ENCODE measurements at places on chromosomes 3 and 15. TPM values are rescaled to one million over a fixed set of nuclear protein-coding genes. Genes with fewer than 3 reads are reported as not detected.

GRCh38 chr15:69804786-69805185, 292.9 kb downstream of the TLE3 start:
- DNase-seq: no peak

GRCh38 chr3:42013691-42014457, 52.0 kb upstream of the ULK4 start:
- no peak for DNase-seq

DNA sequence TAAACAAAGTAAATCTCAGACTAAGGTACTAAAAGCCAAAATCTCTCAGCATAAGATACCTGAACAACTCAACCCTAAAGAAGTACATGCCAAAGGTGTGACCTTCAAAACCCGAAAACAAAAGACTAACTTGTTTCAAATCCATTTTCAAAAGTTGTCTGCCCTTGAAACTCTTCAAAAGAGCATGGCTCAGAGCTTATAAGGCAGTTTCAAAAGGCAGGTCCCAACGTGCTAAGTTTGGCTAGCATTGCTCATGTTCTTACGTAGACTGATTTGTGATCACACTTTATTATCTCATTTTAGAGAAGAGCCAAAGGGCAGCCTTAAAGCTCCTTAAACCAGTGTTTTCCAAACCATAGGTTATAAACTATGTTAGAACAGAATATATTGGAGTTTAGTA, 112.2 kb downstream of the FEZF2 start:
- DNase-seq: no peak

- DNase-seq: no peak
Measured at GRCh38 chr3:128315313-128315712, 151.4 kb downstream of the DNAJB8 start.

DNA sequence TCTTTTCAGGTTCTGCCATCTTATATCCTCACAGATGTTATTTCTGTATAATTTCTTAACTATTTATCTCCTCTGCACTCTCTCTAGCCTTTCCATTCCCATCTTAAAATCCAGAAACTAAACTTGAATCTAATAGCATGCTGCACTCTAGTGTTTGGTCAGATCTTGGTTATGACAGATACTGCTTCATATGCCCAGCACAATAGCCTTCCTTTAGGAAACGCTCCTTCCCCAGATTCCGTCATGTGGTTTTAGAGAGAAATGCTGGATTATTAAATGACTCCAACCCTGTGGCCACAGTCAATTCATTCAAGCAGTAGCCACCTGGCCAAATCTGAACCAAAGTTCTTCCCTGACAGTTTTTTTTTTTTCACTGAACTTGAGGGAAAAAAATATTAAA, 19.4 kb downstream of the RASGRP1 start:
- DNase-seq: no peak

DNA sequence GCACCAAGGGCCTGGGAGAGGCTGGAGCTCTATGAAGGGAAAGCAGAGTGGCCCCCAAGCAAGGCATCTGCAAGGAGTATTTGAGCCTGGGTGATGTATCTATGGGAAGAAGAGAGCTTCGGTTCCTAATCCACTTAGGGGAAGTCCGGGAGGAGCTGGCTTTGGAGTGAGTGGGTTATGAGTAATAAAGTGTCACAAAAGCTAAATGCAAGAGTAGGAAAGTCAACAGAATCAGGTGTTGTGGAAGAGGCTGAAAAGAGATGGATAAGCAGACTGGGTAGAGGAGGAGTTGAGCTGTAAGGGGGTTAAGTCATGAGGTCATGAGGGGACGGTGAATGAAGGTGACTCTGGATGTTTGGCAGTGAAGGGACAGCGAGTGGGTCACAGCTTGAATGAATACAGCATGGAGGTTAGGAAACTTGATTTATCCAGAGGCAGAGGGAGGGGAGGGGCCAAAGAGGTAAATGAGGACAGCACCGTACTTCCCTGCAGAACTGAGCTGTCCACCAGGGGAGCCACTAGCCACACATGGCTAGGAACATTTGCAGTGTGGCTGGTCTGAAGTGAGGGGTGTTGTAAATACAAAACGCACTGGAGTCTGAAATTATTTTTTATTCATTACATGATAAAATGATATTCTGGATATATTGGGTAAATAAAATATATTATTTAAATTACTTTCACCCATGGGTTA, 83.3 kb downstream of the ADCY5 start:
- DNase-seq: peak; percentile 36

DNA sequence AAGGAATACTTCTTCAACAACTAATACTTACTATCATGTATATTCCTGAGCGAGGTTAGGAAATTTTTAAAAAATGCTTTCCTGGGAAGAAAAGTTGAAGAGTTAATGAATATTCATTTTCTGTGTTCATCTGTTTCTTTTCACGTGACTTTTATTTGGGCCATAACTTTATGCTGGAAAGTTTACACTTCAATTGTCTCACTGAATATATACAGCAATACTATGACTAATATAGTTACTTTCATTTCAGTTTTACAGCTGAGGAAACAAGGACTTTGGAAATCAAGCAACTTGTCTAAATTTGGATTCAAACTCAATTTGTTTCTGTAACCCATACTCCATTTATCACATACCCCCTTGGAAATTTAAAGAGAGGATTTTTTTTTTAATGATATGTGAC, 894.2 kb downstream of the ROBO1 start:
- no peak for DNase-seq

GRCh38 chr3:184344579-184345316, 7.3 kb downstream of the FAM131A start:
- no peak for DNase-seq

GRCh38 chr15:70476441-70476840, 286.9 kb downstream of the UACA start:
- no peak for DNase-seq

DNA sequence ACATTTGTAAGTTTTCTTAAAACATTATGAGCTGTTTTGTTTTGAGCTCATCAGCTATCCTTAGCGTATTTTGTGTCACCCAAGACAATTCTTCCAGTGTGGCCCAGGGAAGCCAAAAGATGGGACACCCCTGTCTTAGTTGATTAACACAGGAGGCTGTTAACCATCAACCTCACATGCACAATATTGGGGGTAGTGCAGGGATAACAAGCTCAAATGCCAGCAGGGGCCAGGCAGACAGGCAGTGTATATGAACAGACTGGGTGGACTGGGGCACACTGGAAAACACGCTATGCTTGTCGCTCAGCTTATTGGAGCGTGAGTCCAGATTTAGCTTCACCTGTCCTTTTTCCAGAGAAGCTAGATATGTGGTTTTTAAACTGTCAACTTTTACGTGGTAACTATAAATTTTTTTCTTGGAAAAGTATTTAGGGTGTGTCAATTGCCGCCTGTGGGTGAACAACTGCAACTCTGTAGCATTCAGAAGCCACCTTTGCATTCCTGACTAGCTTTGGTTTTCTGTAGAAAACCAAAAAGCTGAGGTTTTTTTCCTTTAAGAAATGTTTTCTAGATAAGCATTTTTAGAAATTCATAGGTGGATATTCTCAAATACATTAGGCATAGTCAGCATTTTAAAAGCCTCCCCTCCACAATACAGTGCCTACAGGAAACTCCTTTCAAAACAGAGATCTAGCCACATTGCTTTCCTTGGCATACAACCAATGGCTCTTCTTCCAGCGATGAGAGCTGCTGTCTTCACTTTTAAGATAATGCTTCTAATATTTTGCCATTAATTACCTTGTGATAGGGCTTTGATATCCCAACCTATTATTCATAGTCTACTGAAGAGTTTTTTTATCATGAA, 14.6 kb downstream of the PSMD6 start:
- DNase-seq: no peak

GRCh38 chr3:163218336-163218735, 1721.7 kb downstream of the OTOL1 start:
- DNase-seq: no peak

- DNase-seq: no peak
Measured at GRCh38 chr15:92492551-92493115, 99.0 kb downstream of the ST8SIA2 start.

GRCh38 chr3:117017135-117017894, 307.7 kb downstream of the TUSC7 start:
- DNase-seq: no peak

- DNase-seq: no peak
Measured at GRCh38 chr15:81085898-81086297, 48.2 kb upstream of the CFAP161 start.

- no peak for DNase-seq
Measured at GRCh38 chr3:118472586-118472985, 562.1 kb downstream of the IGSF11 start.

GRCh38 chr3:145357453-145357852, 803.5 kb downstream of the PLOD2 start:
- no peak for DNase-seq

DNA sequence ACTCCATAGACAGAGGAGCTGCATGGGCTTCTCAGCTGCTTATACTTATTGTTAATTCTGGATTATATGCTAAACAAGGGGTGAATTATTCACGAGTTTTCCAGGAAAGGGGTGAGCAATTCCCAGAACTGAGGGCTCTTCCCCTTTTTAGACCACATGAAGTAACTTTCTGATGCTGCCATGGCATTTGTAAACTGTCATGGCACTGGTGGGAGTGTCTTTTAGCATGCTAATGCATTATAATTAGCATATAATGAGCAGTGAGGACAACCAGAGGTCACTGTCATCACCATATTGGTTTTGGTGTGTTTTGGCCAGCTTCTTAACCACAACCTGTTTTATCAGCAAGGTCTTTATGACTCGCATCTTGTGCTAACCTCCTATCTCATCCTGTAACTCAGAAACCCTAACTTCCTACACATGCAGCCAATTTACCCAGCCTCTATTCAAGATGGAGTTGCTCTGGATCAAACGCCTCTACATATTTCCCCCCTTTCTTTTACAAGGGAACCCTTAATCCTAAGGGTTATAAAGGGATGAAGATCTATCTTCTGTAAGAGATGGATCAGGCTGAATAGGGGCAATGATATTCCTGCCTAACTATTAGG, 12.1 kb upstream of the DMXL2 start:
- DNase-seq: no peak

DNA sequence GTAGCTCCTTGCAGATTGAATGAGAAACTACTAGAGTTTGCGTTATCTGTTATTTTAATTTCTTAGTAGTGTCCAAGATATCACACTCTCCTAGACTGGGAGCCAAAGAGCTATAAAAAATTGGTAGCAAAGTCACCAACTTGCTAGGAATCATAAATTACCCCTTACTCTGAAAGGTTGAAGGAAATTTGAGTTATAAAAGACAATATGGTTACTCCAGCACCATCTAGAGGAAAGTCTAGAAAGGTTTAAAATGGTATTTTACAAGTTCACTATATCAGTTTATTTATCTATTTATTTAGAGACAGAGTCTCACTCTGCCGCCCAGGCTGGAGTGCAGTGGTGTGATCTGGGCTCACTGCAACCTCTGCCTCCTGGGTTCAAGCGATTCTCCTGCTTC, 121.6 kb downstream of the RBPMS2 start:
- DNase-seq: no peak

DNA sequence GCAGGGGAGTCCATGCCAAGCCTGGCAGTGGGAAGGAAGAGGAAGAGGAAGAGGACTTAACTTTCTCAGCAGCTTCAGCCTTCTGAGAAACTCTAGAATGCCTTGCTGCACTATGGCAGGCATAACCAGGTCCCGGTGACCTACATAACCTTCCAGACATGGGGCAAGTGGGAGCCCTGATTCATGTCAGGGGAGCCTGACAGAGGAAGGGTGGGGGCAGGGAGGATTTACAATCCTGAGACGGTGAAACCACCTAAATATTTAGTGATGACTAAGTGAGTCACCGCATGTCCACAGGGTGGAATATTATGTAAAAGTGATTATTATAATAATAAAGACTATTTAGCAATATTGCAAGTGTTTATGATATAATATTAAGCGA, 46.7 kb downstream of the AMOTL2 start:
- DNase-seq: no peak

- DNase-seq: no peak
Measured at GRCh38 chr3:81765400-81765799, 4.0 kb upstream of the GBE1 start.

DNA sequence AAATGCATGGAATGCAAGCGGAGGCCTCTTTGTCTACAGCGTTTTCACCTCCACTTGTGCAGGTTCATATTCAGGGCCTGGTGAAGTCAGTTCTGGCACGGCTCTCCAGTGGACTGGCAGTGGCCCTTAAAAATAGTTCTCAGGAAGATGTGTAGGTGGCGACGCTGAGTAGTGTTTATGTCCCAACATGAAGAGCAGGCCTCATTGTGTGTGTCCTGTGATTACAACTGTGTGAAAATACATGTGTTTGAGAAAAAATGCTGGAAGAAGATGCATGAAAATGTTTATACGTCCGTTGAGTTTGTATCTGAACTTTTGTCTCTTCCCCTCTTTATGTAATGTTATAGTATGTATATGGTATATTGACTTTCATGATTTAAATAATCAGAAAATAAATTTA, 7.2 kb downstream of the LIPC start:
- DNase-seq: peak; percentile 38

DNA sequence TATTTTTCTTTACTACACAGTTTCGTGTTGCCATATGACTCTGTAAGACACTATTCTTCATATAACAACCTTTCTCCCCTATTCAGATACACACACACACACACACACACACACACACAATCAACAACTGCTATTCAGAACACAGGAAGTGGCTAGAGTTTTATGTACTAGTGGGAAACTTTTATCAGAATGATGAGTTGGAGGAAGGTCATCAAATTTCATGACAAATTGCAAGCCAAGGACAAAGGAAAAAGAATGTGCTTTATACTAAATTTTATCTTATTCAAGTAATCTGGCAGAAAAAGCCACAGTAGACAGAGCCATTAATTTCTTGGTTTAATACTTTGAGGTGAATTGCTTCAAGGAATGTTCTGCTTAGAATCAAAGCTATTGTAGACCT, 899.8 kb downstream of the ROBO2 start:
- no peak for DNase-seq

GRCh38 chr3:17201538-17201937, 316.8 kb downstream of the PLCL2 start:
- DNase-seq: no peak

DNA sequence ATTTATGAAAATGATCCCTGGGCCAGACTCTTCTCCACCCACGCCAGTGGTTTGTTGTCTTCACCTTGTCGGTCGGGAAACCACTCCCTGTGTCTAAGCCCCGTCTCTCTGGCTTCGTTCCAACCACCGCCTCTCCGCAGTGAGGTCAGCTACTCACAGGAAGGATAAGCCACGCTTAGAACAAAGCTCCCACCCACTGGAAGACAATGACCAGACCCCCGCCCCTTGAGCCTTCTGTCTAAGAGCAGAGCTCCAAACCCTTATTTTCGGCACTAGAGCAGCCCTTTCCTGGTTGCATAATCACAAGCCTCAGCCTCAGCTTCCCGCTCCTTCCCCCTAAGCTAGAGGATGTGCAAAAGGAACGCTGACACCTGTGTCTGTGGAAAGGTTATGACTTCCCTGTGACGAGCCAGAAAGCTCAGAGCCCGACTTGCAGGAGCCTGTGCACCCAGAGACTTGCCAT, 114.9 kb upstream of the MEF2A start:
- no peak for DNase-seq

GRCh38 chr3:178562143-178562946, 26.1 kb downstream of the KCNMB2 start:
- DNase-seq: no peak

Gene GOLGA8T
- 0.41 TPM for total RNA-seq

Gene PRSS50
- 0.38 TPM for total RNA-seq

Gene LRTM1
- total RNA-seq: not detected

Gene FBXW12
- not detected for total RNA-seq

Gene MUC13
- total RNA-seq: not detected

Gene SLC27A2
- total RNA-seq: 0.51 TPM

Gene TM4SF4
- total RNA-seq: 0.67 TPM

Gene SNTN
- not detected for total RNA-seq

Gene DET1
- 4.4 TPM for total RNA-seq

Gene ZIC1
- total RNA-seq: 4.1 TPM

Gene C3orf85
- not detected for total RNA-seq

Gene FOXL2NB
- 13.2 TPM for total RNA-seq

Gene TMEM108
- total RNA-seq: 14.2 TPM

Gene PATL2
- 0.69 TPM for total RNA-seq

Gene RTP4
- total RNA-seq: not detected

Gene RRP9
- total RNA-seq: 20.6 TPM

All from endothelial cell (in vitro differentiated cells).